ENCODE measurements at places on chromosomes 3 and 15.
A peak's percentile ranks its signal among the peaks of the same experiment; 100 is the strongest.

DNA sequence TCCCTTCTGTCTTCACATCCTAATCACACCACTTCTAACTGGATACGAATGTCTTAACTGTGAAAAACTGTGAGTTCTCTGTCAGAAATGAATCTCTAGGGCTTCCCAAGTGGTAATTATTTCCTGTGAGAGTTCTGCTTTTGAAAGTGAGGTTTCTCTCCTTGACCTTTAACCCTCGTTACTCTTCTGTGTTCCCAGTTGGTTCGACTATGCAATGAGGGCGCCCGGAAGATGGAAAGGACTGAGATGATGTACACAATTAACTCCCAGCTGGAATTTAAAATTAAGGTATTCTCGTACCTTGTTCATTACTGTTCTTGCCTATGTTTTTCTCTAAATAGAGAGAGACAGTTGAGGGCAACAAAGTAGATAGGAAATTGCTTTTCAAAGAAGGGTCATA, 96.5 kb downstream of the ARHGEF26 start:
- no peak for DNase-seq
- no peak overlapping the region for H3K4me3 ChIP-seq
- no peak overlapping the region for H3K27ac ChIP-seq
- no peaks in the 10 kb centered on the region for H3K36me3 ChIP-seq
- H3K27me3 ChIP-seq, result no peaks in the 10 kb centered on the region

- no peaks in the 10 kb centered on the region for H3K27me3 ChIP-seq
- H3K4me3 ChIP-seq, result no peak overlapping the region
- no peak for DNase-seq
- no peaks in the 10 kb centered on the region for H3K36me3 ChIP-seq
- no peak overlapping the region for H3K27ac ChIP-seq
Measured at GRCh38 chr3:189239616-189240015, 67.8 kb downstream of the TPRG1 start.

GRCh38 chr3:107063351-107063750, 313.9 kb upstream of the CCDC54 start:
- no peaks in the 10 kb centered on the region for H3K36me3 ChIP-seq
- DNase-seq, result no peak
- H3K4me1 ChIP-seq, result peaks cover 19% of the 10 kb centered on the region
- H3K27me3 ChIP-seq, result no peaks in the 10 kb centered on the region

- no peaks in the 10 kb centered on the region for H3K36me3 ChIP-seq
- DNase-seq, result no peak
- H3K27me3 ChIP-seq, result no peaks in the 10 kb centered on the region
- H3K4me1 ChIP-seq, result peaks cover 13% of the 10 kb centered on the region
- no peak overlapping the region for H3K4me3 ChIP-seq
Measured at GRCh38 chr3:195591852-195592251, 8.1 kb upstream of the APOD start.

DNA sequence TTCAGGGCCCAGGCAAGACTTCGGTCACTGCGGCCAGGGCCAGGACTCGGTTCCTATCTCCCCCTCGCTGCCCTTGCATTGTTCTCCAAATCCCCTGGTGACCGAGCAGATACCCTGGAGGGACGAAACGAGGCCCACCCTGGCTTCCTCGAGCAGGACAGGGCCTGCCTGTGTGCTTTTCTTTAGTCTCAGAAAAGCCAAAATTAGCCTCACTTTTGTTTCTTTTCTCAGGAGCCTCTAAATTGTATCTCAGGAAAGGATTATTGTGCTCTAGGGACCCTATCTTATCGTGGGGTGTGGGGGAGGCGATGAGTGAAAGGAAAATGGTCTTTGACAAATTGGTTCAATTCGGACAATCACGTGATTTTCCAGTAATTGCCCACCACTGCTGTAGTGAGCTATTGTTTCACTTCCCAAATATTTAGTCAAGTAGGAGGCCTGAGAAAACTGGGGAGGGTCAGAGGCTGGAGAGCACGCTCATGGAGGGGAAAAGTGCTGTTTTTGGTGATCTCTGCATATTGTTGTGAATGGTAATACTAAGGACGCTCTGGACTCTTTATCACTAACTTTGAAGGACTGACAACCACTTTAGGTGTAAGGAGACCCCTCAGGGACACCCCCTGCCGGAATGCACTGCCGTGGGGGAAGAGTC, 61.6 kb downstream of the TMEM44 start:
- peaks cover 30% of the 10 kb centered on the region for H3K4me1 ChIP-seq
- H3K27me3 ChIP-seq, result no peaks in the 10 kb centered on the region
- H3K36me3 ChIP-seq, result no peaks in the 10 kb centered on the region
- H3K27ac ChIP-seq, result no peak overlapping the region
- no peak for DNase-seq

DNA sequence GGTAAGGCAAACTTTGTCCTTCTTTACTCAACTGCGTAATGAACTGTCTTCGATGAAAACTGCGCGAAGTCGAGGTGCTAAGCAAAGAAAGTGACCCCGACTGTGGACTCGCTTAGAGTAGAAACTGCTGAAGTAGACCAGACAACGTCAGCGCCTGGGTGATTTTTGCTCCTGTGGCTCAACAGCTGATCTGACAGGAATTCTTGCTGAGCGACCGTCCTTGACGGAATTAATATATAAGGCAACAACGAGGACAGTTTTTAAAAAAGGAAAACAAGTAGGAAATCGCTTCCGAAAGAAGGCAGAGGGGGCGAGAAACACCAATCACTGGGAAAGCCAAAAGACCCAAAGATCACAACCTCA, 541 bp downstream of the RPS27L start:
- H3K36me3 ChIP-seq, result peaks cover 39% of the 10 kb centered on the region
- no peaks in the 10 kb centered on the region for H3K27me3 ChIP-seq
- peak overlapping the region; percentile 92 for H3K27ac ChIP-seq
- peaks cover 23% of the 10 kb centered on the region for H3K4me1 ChIP-seq

- no peaks in the 10 kb centered on the region for H3K27me3 ChIP-seq
- no peaks in the 10 kb centered on the region for H3K36me3 ChIP-seq
- no peak overlapping the region for H3K27ac ChIP-seq
Measured at GRCh38 chr15:73329501-73330200, 39.1 kb downstream of the HCN4 start.

DNA sequence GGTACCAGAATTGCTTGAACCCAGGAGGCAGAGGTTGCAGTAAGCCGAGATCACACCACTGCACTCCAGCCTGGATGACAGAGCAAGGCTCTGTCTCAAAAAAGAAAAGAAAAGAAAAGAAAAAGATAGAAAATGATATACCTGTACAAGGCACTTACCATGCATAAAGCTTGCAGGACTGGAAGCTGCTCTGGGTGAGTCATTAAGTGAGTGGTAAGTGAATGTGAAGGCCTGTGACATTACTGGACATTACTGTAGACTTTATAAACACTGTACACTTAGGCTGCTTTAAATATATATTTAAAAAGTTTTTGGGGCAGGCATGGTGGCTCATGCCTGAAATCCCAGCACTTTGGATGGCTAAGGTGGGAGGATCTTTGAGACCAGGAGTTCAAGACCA, 99.2 kb downstream of the SLMAP start:
- DNase-seq, result no peak
- no peak overlapping the region for H3K27ac ChIP-seq
- no peaks in the 10 kb centered on the region for H3K27me3 ChIP-seq
- H3K4me1 ChIP-seq, result no peaks in the 10 kb centered on the region
- H3K36me3 ChIP-seq, result peaks cover 33% of the 10 kb centered on the region
- no peak overlapping the region for H3K4me3 ChIP-seq

DNA sequence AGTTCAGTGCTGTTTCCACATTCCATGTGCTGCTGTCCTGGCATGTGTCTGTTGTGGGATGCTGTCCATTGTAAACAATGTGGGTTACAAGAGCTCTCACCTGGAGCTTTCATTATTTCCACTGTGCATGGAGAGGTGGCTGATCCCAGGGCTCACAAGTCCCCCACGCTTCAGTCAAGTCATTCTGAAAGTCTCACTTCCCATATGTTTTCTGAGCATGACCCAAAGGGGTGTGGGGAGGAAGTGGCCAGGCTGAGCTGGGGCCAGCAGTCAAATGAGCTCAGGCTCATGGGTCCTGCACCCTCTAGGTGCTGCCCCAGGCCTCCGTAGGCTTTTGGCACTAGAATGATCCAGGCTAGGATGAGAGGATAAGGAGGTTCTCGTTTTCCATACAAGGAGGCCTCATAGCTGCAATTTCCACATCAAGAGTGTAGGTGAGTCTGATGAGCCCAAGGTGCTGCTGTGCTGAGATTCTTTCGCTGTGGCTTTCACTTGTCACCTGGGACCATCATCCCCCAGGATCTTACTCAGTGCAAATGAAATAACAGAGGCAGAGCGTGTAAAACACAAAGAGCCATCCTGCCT, 22.0 kb downstream of the STARD5 start:
- peaks cover 93% of the 10 kb centered on the region for H3K36me3 ChIP-seq
- DNase-seq, result peak; percentile 75
- H3K27ac ChIP-seq, result peak overlapping the region; percentile 64
- no peaks in the 10 kb centered on the region for H3K27me3 ChIP-seq
- H3K4me3 ChIP-seq, result peak overlapping the region; percentile 59
- H3K4me1 ChIP-seq, result peaks cover 71% of the 10 kb centered on the region

- no peaks in the 10 kb centered on the region for H3K36me3 ChIP-seq
- no peak for DNase-seq
- H3K27me3 ChIP-seq, result no peaks in the 10 kb centered on the region
- peaks cover 12% of the 10 kb centered on the region for H3K4me1 ChIP-seq
- H3K4me3 ChIP-seq, result no peak overlapping the region
Measured at GRCh38 chr3:114903213-114903612, 243.9 kb downstream of the ZBTB20 start.

GRCh38 chr3:179149406-179149867, 1.3 kb downstream of the PIK3CA start:
- H3K36me3 ChIP-seq, result no peaks in the 10 kb centered on the region
- peak overlapping the region; percentile 98 for H3K27ac ChIP-seq
- H3K27me3 ChIP-seq, result no peaks in the 10 kb centered on the region
- peaks cover 29% of the 10 kb centered on the region for H3K4me1 ChIP-seq
- peak overlapping the region; percentile 94 for H3K4me3 ChIP-seq
- DNase-seq, result peak; percentile 41

Measured in lower lobe of right lung (tissue), 2 donors.